Suppressor macrophage treated with lipopolysaccharide for 4 hours (primary cell): ENCODE measurements at places on chromosomes 3 and 15.

DNA sequence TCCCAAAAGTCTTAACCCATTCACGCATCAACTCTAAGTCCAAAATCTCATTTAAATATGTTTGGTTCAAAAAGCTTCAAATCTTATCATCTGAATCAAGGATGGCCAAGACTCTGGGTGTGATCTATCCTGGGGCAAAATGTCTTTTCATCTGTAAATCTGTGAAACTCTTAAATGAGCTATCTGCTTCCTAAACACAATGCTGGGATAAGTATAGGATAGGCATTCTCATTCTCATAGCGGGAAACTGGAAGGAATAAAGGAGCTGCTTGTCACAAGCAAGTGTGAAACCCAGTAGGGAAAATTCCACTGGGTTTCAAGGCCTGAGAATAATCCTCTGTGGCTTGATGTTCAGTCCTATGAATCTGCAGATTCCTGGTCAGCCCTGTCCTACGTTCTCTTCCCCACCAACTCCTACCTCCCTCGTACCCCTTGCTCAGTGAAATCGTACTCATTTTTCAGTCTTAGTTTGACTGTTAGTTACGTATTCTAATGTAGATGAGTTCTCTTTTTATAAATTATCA is 156.7 kb downstream of the EPHA3 start:
- DNase-seq, result no peak

GRCh38 chr3:124634210-124635168 is 95.8 kb upstream of the UMPS start:
- no peak for DNase-seq

- DNase-seq, result no peak
Observed at GRCh38 chr3:161575901-161576300, 79.3 kb downstream of the OTOL1 start.

GRCh38 chr15:84953136-84953535 is 28.5 kb upstream of the PDE8A start:
- DNase-seq, result no peak

GRCh38 chr3:179450261-179450701 is 989 bp downstream of the GNB4 start:
- no peak for DNase-seq

GRCh38 chr3:64556046-64556445 is 131.8 kb downstream of the ADAMTS9 start:
- no peak for DNase-seq

- no peak for DNase-seq
Observed at GRCh38 chr3:186476044-186476468, 68.1 kb downstream of the CRYGS start.

DNA sequence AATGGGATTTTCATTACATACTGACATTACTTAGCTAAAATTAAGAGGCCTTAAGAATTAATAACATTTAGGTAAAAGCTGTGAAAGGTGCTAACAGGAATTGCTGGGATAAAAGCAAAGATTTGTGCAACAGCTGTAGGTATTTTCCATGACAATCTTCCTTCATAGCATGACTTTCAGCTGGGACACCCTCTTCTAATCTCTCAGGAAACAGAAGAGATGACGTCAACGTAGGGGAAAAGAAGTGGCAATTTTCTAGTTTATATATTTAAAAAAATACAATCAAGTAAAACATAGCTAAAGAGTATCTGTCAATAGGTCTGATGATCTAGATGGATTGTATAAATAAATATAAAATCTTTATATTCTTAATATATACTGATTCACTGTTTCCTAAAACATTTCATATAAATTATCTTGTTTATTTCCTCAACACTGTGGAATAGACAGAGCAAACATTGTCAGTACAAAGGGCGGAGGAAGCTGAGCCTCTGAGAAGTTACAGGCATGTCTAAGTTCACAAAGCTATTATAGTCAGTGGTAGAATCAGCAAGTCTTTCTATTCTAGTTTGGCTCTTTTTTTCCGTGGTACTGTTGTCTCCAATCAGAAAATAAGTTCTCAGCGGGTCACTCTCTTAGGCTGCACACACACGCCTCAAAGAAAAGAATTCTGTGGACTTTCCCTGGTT is 217.0 kb downstream of the P3H2 start:
- DNase-seq, result no peak

- DNase-seq, result no peak
Observed at GRCh38 chr15:25686780-25687179, 176.3 kb downstream of the ATP10A start.

DNA sequence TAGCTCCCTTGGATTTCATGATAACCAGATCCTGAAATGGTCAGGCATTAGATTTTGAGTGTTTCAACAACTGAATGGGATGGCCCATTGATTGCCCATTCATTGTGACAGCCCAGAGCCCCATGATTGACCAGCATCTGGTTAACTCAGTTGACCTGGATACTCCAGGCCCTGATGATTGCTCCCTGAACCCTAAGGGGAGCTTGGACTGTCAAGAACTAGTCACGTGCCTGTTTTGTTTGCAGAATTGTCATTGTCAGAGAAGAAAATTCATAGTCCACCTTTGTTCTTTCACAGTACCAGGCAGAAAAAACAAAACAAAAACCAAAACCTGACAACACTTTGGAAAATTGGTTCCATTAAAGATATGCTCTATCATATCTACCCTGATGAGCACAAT is 241.3 kb upstream of the ONECUT1 start:
- no peak for DNase-seq

DNA sequence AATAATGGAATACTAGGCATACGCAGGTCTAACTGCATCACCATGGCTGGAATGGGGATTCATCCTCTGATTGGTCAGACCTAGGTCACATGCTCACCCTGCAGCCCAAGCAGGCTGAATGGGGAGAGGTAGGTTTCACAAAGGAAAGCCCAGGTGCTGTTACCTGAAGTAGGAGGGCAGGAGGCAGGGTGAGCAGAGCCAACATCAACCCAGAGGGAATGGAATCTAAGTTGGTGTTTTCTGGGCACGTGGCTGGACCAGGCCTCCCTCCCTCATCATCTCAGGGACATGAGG is 6.7 kb upstream of the H1-8 start:
- no peak for DNase-seq

GRCh38 chr3:174101244-174101643 is 703.7 kb downstream of the NLGN1 start:
- no peak for DNase-seq

DNA sequence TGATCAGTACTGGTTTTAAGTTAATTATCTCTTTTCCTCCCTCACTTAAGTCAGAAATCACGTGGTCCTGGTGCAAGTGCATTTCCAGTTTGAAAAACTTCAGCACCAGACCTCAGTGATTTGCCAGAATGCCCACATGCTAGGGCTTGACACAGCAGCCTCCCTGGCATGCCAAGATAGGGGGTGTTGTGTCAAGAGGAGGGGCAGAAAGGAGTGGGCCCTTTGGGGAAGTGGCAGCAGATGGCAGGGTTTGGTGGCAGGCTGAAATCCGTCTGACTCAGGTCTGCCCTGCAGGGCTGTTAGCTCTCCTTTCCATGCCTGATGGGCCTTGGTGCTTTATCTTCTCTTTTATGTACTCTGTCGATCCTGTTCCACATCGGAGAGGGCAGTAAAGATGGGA is 23.4 kb downstream of the PXK start:
- DNase-seq, result peak; percentile 55

- peak; percentile 78 for DNase-seq
Observed at GRCh38 chr3:46321461-46322104, 32.3 kb upstream of the CCR2 start.

DNA sequence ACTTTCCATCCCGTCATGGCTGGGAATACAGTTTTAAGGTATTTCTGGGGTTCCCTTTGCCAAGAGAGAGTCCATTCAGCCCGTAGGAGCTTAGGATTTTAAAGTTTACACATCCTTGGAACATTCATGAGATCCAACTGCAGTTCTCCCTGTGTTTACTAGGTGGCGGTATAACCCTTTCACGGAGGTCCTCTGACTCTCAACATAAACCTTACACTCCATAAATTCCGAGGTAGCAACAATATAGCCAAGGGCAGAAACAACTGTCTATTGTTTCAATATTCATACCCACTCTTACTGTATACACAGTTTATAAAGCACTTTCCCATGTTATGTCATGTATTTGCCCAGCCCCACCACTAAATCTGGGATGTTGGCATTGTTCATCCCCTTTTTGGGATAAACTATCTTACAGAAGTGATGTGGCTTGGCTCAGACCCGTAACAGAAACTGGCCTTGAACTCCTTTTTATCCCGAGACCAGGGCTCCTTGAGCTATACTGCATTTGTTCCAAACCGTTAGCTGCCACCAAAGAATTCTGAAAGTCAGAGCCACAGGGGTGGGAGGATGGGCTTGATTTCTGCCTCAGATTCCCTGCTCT is 69.2 kb upstream of the COL6A5 start:
- DNase-seq, result peak; percentile 57

- DNase-seq, result no peak
Observed at GRCh38 chr15:66089049-66089448, 164.5 kb downstream of the MEGF11 start.

DNA sequence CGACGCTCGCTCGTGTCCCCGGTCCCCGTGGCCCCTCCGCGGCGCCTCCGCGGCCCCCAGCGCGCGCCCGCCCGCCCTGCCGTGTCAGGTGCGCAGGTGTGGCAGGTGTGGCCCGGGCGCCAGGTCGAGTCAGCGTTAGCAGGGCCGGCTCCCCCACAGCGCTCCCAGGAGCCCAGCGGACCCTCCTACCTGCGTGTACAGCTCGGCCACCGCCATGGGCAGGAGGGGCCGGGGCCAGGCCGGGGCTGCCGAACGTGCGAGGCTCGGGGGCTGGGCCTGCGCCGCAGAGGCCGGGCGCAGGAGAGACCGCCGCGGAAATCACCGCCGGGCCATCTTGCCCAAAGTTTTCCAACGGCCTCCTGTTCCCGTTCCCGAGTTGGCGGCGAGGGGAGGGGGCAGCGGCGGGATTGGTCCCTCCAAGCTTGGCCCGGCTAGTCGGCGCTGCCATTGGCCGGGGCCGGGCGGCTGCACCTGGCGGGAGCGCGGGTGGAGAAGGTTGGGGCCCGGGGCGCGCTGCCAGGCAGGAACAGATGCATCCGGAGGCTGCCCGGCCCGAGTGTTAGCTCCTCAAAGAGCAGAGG is at the start of gene MYO5C:
Gene MYO5C (minus strand): TSS at position 384 of the 581 bp plus-strand sequence. CDS start 168 bp downstream, at position 216.
- no peak for DNase-seq

DNA sequence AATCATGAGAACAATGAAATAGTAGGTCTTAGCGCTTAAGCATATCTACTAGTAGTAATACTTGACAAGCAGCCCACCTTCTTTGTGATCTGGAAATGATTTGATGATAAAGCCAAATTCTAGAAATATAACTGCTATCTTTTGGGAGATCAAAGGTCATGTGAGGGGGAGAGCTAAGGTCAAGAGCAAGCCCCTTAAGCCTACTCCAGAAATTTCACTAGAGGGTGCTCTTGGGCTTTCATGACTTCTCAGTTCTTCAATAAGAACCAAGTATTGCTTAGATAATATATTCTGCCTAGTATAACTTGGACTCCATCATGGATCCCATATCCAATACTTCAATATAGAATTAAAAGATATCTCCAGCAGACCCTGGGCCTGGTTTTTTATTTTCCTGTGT is 319.6 kb downstream of the ZBTB20 start:
- peak; percentile 72 for DNase-seq

DNA sequence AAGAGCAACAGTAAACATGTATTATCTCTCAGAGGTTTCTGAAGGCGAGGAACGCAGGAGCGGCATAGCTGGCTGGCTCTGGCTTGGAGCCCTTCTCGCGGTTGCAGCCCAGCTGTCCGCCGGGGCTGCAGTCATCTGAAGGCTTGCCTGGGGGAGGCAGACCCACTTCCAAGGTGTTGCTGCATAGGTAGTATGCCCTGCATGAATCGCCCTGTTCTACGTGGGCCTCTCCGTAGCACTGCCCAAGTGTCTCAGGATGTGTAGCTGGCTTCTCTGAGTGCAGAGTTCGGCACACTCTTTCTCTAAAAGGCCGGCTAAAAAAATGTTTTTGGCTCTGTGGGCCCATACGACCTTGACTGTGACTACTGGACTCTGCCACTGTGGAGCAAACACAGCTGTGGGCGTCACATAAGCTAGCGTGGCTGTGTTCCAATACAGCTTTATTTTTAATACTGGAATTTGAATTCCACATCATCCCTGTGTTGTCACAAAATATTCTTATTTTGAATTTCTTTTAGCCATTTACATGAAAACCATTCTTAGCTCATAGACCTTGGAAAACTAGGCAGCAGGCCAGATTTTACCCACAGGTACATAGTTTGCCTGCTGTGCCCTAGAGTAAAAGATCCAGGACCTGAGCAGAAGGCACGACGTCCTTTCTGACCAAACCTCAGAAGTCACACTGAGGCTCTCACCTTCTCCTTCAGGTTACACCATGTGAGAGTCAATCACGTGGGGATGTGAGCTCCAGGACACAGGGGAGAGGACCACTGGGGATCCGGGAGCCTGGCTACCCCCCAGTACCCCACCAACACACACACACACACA is 55.9 kb downstream of the PGPEP1L start:
- DNase-seq, result no peak
